ENCODE measurements at places on chromosomes 3 and 15.

DNA sequence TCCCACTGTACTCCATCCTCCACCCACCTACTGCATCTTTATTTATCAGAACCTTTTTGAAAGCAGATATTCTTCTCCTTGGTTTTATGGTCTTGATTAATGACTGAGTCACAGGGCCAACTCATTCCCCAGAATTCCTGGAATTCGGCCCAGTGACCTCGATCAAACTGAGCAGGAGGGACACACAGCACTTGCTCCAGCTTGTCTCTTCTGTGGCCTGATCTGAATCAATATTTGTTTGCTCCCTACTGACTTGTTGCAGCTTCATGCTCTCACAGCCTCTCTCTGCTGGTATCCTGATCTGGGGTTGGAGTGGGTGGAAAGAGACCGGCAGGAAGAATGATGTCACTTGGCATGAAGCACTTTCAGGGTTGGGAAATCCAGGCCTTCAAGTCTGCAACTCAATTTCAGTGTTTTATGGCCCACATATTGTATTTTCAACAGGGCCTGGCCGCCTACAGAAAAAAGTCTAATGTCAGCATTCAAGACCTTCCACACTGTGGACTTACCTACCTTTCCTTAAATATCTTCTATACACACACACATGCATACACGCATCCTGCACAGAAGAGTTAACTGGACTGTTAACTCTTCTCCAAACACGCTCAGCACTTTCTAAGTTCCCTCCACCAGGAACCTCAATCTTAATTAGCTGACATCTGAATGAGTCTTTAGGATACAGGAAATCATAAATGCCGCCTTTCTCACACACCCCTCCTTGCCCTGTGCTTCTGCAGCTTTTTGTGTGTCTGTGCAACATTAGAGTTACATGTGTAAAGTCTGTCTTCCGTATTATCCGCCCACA lies 4.6 kb downstream of the ANXA2 start:
- no peak for DNase-seq

DNA sequence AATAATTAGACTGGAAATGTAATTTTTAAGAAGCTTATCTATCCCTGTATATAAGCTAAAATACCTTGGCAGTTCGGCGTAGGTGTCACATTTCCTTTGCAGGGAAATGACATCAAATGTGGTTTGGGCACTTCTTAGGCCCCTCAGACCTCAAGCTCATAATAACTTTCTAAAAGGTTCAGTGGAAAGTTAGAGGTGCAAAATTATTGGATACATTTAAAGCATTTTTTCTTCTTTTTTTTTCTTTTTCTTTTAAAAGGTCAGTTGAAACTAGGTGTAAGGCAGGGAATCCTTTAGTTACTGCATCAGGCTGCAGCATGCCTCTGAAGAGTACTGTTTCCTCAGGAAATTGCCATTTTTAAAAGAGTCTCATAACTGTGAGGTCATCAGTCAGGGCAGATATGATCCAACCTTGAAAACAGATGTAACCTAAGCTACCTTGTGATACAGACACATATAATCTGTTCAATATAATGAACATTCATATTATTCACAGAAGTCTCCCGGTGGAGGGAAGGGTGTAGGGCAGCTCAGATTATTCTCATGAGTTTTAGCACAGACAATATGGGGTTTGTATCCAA lies 4.8 kb downstream of the SACM1L start:
- DNase-seq: no peak

DNA sequence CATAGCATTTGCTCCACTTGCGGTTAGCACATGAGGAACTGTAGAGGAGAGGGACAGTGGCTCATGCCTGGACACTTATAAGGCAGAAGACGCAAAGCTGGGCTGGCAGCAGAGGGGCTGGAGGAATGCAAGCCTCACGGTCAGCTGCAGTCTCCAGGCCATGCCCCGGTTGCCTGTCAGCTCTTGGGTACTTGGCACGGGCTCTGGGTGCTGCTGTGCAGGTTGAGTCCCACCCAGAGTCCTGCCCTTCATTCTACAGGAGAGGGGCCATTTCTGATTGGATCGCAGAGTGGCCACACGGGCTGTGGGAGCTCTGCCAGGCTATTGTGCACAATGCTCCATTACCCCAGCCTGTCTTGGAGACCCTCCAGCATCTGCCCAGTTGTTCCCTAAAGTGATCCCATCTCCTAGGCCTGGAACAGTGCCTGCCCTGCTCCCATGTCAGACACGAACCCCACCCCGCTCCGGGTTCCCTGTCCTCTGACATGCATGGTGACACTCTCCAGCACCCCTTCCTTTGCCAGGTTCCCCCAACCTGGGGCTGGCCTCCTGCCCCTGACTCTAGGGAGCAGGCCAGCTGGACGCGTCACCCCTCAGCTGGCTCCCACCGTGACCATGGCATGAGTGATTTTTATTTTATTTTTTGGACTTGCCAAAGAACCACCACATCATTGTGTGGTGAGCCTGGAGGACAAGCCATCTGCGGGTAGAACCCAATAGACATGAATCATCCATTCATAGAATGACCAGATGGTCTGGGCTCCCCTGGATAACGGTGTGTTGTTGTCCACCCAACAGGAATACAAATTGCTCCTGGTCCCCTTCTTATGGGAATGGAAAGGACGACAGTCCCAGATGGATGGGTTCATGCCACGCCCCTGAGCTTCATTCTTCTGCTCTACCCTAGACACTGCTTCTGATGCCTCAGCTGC lies 51.0 kb upstream of the KLF13 start:
- no peak for DNase-seq

DNA sequence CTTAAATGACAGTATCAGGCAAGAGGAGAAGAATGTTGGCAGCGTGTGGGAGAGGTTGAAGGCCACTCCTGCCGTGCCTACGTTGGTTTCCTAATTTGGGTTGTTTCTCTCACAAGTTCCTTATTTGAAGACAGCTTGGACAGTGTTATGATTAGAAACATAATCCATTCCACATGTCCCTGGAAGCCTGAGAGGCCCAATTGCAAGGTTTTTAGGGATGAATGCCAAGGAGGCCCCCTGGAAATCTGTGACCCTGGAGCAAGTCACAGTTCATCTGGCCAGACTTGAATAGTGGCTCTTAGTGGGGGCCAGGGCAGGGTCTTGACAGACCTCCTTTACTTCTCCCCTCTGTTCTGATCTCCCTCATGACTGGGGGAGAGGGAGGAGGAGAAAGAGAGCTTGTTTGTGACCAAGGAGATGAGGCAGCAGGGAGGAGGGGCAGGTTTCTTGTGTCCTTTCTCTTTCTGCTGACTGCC lies 584.4 kb upstream of the TBL1XR1 start:
- DNase-seq: no peak

DNA sequence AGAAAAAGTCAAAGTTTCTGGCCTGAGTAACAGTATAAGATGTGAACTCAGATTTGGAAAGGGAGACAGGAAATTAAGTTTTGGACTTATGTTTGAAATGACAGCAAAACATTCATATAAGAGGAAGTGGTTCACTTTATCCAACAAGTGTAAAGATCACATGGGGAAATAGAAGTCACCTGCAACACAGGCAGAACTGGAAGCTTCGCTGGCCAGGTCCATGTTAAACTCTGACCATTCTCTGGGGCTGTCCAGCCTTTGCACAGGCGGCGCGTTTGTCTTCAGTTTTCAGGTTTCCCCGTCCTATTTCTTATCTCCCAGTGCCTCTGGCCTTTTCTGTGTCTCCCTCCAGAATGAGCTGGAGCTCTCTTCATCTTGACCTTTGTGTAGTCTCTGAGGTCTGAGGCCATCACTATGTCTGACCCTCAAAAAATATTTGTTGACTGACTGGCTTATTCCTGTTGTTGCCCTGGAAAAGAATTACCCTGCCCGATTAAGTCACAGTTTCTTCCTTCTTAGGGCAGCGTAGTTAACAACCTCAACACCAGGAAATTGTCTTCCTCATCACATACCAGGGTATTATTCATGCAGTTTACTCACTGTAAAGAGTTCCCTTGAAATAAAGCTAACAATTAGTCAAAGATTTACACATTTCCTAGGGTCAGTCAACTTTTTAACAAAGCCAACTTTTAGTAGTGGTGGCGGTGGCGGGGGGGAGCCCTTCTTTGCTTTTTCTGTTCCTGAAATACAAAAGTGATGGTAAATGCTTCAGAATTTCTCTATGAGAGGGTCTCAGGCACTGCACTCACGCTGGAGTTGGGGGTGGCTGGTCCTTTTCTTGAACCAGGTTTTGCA lies 959 bp upstream of the RASA2 start:
- DNase-seq: no peak

DNA sequence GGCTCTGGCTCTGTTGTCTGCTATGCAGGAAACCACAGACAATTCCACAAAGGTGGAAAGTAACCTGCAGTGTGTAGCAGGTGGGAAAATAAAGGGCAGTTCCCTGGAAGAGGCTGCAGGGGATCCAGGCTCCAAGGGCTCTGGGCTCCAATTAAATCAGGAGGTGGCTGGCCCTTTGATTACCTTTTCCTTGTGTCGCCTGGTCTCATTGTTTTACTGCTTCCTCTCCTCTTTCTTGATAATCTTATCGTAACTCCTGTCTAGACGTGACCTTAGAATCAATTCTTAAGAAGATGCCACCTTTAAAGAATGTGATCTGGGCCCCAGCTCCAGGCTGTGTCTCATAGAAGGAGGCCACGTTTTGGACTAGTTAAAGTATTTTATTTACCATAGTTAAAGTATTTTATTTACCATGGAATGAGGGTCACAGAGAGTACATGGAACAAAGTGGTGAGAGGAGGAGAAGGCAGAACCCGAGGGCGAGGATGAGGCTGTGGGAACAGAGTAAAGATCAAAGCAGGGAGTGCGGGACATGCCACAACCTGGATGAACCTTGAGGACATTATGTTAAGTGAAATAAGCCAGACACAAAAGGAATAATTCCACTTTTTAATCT lies 237.5 kb upstream of the STT3B start:
- no peak for DNase-seq

DNA sequence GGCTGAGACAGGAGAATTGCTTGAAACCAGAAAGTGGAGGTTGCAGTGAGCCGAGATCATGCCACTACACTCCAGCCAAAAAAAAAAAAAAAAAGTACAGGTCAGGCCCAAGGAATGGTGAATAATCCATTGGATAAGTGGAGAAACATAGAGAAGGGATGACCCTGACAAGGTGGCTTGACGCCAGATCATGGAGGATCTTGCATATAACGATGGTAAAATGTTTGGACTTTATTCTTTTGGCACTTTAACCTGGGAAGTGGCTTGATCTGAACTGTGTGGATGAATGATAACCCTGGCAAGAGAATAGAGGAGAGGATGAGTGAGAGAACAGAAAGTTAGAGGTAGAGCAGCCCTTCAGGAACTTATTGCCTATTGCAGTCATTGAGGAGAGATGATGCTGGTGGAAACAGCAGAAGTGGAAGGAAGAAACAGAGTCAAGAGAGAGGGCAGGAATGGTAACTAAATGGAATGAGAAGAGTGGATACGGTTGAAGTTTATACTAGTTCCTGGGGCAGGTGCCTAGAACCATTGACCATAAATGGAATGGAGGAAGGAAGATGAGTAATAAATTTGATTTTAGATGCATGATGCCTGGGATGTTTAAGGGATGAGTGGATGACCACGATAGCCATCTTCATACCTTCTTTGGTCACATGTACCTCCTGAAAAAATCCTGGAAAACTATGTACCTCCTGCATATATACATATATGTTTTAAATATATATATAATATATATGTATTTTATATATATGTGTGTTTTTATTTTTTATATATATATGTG lies 57.8 kb downstream of the BLM start:
- DNase-seq: no peak
